ENCODE measurements at places on chromosomes 11 and 22.

GRCh38 chr11:63910675-63911074 lies 6.3 kb downstream of the RCOR2 start:
- no peak for DNase-seq

- peak; percentile 82 for DNase-seq
Observed at GRCh38 chr11:46235777-46236688, 41.4 kb upstream of the CREB3L1 start.

GRCh38 chr11:2305140-2305778 lies 3.4 kb downstream of the TSPAN32 start:
- DNase-seq, result peak; percentile 76

DNA sequence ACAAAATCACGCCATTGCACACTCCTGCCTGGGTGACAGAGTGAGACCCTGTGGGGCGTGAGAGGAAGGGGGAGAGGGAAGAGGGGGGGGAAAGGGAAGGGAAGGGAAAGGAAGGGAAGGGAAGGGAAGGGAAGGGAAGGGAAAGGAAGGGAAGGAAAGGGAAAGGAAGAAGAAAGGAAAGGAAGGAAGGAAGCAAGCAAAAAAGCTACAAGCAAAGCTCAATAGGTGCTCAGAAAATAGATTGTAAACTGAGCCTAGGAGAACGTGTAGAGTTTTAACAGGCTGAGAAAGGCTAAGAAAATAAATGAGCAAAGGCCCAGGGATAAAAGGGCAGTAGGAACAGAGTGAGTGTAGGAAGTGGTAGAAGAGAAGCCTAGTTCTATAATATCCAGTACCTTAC lies 30.8 kb upstream of the GDPD4 start:
- DNase-seq, result no peak

DNA sequence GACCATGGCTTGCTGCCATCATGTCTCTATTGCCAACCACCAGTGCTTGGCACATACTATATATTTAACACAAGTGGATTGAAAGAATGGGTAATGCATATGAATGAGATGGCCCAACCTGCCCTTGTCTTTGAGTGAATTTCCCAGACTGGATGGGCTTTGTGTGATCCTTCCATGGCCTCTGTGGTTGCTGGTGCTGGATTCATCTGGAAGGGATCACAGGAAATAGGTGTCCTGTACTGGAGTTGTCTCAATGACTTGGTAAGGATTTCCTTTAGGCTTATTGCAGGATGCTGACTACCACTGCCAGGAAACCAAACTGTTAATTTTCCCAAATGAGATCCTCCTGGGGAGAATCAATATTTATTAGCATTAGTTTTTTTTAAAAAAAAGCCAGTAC lies 328.6 kb downstream of the TMEM135 start:
- DNase-seq, result no peak
